WTC11 (cell line): ENCODE measurements at places on chromosomes 11 and 22.
A peak's percentile ranks its signal among the peaks of the same experiment; 100 is the strongest.

GRCh38 chr11:36508743-36509142 is 1.3 kb downstream of the TRAF6 start:
- DNase-seq = no peak

- no peak for DNase-seq
These were observed 32.7 kb upstream of the USP47 start for GRCh38 chr11:11808992-11809615.

- DNase-seq = no peak
These were observed 83.0 kb upstream of the YWHAH start for GRCh38 chr22:31861226-31861840.

DNA sequence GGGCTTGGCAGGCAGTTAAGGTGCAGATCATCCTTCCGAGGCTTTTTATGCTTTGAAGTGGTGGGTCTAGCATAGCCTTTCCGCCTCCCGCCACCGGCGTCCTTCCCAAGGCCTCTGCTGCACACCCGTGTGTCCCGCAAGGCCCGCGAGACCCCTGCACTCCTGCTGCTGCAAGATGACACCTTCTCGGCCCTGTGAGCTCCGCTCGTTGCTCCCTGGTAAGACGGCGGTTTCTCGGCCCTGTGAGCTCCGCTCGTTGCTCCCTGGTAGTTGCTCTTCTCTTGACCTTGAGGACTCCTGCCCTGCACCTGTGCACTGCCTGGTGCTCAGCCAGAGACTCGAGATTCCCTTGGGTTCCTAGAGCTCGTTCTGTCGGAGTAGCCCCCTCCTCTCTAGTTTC is 17.9 kb upstream of the TRMU start:
- DNase-seq = no peak

DNA sequence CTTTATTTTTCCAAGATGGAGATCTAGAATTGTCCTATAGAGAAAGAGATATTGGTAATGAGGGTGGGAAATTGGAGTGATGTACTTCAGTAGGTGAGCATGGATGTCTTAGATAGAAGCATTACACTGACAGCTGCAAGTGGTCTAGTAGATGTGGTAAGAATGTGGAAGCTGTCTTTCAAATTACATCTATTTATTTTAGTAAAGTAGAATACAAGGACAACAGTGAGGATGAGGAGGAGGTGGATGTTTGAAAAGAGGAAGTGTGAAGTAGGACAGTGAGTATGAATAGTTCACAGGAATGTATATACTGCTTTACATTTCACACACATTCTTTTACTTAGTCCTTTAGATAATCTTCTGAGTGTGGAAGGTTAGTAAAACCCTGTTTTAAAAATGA is 64.2 kb downstream of the HIPK3 start:
- DNase-seq = no peak

DNA sequence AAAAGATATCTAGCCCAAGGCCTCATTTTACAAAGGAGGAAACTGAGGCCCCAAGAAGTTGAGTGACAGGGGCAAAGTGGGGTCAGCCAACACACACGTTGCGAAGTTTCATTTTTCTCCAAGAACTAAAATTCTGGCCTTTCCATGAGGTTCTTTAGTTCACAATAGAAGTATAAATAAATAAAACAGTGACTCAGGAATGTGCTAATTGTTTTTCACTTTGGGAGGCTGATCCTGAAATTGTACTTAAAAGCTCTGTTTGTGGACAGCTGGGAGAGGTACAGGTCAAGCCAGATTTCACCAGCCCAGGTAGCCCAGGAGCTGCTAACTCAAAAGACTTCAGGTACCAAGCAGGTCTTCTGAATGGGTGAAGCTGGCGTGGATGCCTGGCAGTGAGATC is 105.2 kb downstream of the TRAF6 start:
- no peak for DNase-seq

DNA sequence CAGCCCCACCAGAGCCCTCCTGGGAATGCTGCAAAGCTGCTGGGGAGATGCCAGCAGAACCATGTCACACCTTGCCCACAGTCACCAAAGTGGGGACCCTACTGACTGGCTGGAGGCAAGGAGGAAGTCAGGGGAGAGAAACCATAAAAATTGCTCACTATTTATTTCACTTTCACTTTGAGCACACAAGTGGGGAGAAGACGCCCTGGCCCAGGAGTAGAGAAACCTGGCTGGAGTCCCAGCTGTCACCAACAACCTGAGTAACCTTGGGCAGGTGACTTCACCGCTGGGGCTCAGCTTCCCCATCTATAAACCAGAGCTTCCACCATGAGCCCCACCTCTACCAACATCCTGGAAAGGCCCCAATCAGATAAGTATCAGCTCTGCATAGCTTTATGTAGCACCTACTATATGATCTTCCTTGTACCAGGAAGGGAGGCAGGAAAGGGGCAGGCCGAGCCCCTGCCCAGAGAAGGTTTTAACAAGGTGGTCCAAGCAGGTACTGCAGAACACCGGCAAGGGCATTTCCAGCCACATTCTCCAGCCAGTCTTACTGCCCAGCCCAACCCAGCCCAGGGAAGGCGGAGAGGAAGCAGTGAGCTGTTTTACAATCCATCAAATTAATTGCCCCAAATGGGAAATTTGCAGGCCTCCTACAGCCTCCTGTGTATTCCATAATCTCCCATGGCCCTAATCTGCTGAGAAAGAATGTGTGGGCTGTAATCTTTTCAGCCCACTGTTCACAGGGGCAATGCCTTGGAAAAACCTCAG is 27.6 kb downstream of the PLEKHA7 start:
- peak; percentile 22 for DNase-seq

- DNase-seq = no peak
These were observed 152.3 kb downstream of the FEZ1 start for GRCh38 chr11:125343718-125344131.

DNA sequence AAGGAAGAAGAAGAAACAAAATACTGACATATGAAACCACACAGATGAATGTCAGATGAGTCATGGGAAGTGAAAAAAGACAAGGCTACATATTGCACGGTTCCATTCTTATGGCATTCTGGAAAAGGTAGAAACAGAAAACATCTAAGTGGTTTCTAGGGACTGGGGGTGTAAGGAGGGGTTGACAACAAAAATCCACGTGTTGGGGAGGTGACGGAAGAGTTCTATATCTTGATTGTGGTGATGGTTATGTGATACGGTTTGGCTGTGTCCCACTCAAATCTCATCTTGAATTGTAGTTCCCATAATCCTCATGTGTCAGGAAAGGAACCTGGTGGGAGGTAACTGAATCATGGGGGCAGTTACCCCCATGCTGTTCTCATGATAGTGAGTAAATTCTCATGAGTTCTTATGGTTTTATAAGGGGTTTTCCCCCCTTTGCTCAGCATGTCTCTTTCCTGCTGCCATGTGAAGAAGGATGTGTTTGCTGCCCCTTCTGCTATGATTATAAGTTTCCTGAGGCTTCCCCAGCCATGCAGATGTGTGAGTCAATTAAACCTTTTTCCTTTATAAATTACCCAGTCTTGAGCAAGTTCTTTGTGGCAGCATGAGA is 6.4 kb upstream of the ARFGAP3 start:
- DNase-seq = no peak

DNA sequence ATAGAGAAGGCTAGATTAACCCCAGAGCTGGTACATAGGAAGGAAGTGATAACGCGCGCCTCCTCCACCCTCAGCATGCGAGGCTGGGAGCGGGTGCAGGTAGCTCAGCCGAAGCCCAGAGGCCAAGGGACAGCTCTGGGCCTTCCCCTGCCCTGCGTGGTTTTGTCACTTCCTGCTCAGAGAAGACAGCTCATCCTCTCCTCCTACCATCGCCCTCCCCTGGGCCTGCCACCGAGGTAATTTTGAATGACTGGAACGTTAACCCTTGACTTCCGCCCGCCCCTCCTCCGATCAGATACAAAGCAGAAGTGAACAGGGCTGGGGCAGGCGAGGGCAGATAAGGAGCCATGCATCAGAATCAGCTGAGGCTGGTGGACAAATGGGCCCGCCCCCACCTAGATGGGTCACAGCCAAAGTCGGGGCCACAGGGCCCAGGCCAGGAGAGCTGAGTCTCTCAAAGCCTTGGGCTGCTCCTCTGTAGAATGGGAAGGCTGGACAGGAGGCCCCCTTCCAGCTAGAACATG is 1.6 kb downstream of the RAC2 start:
- no peak for DNase-seq

DNA sequence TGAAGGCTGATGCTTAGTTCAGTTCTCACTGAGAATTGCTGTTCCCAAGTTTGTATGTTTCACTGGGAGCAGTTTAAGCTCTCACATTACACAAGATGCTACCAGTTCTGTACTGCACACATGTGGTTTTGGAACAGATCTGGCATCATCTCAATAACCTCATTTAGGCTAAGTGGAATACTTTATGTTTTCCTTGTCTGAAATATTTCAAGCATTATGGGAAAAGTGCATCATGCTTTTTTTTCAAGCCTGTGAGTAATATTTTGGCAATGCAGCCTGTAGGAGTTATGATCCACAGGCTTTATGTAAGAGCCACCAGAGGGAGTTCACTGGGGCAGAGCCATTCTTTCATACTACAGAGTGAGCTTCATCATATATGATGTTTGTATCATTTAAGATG is 141.5 kb downstream of the OR4C45 start:
- DNase-seq = no peak

DNA sequence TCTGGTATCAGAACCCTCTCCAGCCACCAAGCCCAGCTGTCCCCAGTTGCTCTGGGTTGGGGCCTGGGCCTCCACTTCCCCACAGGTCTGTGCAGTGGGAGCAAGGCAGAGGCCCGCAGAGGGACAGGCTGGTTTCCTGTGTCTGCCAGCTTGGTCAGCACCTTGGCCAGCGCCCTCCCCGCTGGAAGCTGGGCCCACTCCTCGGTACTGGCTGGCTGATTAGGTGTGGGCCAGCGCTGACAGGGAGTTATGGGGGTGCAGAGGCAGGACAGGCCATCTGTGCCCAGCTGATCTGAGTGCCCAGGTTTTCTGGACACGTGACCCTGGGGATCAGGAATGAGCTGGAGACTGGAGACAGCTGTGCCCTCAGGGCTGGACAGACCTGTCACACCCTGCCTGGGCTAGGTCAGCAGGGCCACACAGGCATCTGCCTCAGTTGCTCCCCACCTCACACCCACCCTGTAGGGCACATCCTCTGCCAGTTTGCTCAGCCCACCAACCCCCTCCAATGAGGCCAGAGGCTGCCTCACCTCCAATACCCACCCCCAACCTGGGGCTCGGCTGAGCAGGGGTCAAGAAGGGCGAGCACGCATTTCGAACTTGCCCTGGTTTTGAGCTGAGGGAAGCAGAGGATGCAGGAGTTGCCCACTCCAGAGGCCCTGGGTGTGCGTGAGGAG is 175.3 kb downstream of the IGLL1 start:
- DNase-seq = peak; percentile 81
